ENCODE measurements at places on chromosomes 1 and 21. TPM values are rescaled to one million over a fixed set of nuclear protein-coding genes. Genes with fewer than 3 reads are reported as not detected.

Gene CLDN17
- total RNA-seq = not detected

Gene IFNLR1
- total RNA-seq = 6.6 TPM

Gene EEIG2
- total RNA-seq = 12.4 TPM

Gene OLFML3
- 25.1 TPM for total RNA-seq

Gene DDR2
- 14.2 TPM for total RNA-seq

Gene CDK18
- 16.2 TPM for total RNA-seq

Gene COP1
- 60.4 TPM for total RNA-seq

Gene HSD3B2
- total RNA-seq = not detected

Gene SEMA4A
- 44.9 TPM for total RNA-seq

Gene NEGR1
- 7.6 TPM for total RNA-seq

Gene GBP7
- total RNA-seq = not detected
